ENCODE measurements at places on chromosomes 5 and 9.

- DNase-seq: no peak
These were observed 58.2 kb upstream of the ACTBL2 start for GRCh38 chr5:57540823-57541222.

DNA sequence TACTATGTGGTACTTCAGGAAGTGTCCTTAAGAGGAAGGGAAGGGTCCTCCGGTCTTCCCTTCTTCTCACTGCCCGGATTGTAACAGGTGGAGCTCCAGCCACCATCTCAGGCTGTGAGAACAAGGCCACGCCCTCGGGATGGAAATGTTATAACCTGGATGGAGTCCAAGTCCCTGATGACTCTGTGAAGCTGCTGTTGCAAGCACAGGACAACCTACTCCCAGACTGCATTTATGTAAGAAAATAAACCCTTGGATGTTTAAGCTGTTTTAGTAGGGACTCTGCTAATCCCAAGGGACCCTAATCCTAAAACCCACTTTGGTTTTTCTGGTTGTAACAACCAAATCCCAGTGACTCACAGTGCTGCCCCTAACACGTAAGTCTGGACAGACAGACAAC, 221.6 kb downstream of the ACTL7B start:
- no peak for DNase-seq

GRCh38 chr5:127854520-127854919, 151.3 kb downstream of the CCDC192 start:
- no peak for DNase-seq

DNA sequence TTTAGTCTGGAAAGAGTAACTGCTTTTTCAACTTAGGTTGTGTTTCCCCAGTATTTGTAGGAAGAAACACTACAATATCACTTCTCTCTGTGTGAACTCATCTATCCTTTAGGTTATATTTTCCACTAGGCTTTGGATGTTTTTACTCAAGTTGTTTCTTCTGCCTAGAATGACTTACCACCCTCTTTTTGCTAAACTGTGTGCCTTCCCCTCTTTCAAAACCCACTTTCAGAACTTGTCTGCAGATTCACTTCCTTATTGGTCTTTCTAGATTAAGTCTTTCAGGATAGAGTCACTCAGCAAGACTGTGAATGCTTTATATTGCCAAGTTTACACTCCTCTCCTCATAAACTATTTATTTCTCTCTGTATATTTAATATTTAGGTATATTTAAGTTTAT, 14.2 kb upstream of the CAST start:
- DNase-seq: no peak

GRCh38 chr5:5353681-5354080, 68.8 kb upstream of the ICE1 start:
- no peak for DNase-seq

DNA sequence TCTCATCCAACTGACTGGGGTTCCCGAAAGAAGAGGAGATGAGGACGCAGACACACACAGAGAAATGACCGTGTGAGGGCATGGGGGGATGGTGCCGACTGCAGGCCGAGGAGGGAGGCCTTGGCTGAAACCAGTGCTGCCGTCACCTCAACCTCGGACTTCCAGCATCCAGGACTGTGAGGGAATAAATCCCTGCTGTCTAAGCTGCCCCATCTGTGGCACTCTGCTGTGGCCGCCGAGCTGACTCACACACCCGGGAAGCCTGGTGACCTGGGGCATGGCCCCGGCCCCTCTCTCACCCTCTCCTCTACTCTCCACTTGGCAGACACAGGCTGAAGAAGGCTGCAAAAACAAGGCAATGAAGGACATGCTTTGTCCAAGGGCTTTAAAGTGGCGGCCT, 4.4 kb upstream of the COL5A1 start:
- no peak for DNase-seq

GRCh38 chr9:89122949-89123348, 55.7 kb downstream of the SHC3 start:
- no peak for DNase-seq

GRCh38 chr5:145587710-145588109, 247.4 kb downstream of the PRELID2 start:
- no peak for DNase-seq

GRCh38 chr5:105639511-105639910, 2031.2 kb downstream of the EFNA5 start:
- DNase-seq: no peak

GRCh38 chr9:74771262-74771585, 116.5 kb downstream of the TRPM6 start:
- DNase-seq: no peak

- DNase-seq: no peak
These were observed 5.1 kb upstream of the RPS14 start for GRCh38 chr5:150454492-150455229.

- no peak for DNase-seq
These were observed 93.8 kb downstream of the TMEM215 start for GRCh38 chr9:32877103-32877502.

- DNase-seq: no peak
These were observed 2.5 kb downstream of the FRMD3 start for GRCh38 chr9:83535736-83536135.

GRCh38 chr5:37791321-37791720, 48.5 kb downstream of the GDNF start:
- DNase-seq: no peak

GRCh38 chr5:135880801-135881200, 14.8 kb downstream of the IL9 start:
- DNase-seq: no peak

DNA sequence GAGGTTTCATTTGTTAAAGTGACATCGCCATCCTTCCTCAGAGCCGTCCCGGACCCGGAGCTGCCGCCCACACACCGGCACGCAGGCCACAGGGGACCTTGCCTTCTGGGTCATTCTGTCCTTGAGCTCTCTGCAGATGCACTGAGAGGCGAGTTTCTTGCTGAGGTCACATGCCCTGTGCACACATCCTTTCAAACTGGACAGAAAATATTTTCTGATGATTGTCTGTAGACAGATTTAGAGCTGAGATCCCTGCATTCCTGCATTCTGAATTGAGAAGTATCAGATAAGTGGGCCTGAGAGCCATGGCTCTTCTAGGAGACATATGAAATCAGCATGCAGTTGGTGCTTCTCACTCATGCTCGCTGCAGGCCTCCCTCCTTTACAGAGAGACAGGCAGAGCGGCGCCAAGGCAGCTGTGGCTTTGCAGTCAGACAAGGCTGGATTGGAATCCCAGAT, 25.4 kb downstream of the BOD1 start:
- DNase-seq: no peak

- DNase-seq: no peak
These were observed 63.9 kb downstream of the PCDH1 start for GRCh38 chr5:141814064-141814964.

Data from GM12878 (cell line).